ENCODE measurements at places on chromosomes 12 and 14.

- no peaks in the 10 kb centered on the region for H3K36me3 ChIP-seq
- DNase-seq: no peak
- no peak overlapping the region for H3K27ac ChIP-seq
- peaks cover 3% of the 10 kb centered on the region for H3K27me3 ChIP-seq
Measured at GRCh38 chr14:24389226-24389848, 9.5 kb upstream of the NYNRIN start.

- peaks cover 5% of the 10 kb centered on the region for H3K27me3 ChIP-seq
- DNase-seq: no peak
- H3K4me3 ChIP-seq: no peak overlapping the region
- H3K4me1 ChIP-seq: peaks cover 5% of the 10 kb centered on the region
- no peaks in the 10 kb centered on the region for H3K36me3 ChIP-seq
- H3K27ac ChIP-seq: no peak overlapping the region
Measured at GRCh38 chr14:64292197-64292596, 2.0 kb downstream of the ESR2 start.

GRCh38 chr12:107660861-107661415 lies 24.7 kb upstream of the PWP1 start:
- H3K27ac ChIP-seq: no peak overlapping the region
- H3K4me1 ChIP-seq: peaks cover 10% of the 10 kb centered on the region
- H3K36me3 ChIP-seq: no peaks in the 10 kb centered on the region
- no peak overlapping the region for H3K4me3 ChIP-seq
- DNase-seq: no peak

DNA sequence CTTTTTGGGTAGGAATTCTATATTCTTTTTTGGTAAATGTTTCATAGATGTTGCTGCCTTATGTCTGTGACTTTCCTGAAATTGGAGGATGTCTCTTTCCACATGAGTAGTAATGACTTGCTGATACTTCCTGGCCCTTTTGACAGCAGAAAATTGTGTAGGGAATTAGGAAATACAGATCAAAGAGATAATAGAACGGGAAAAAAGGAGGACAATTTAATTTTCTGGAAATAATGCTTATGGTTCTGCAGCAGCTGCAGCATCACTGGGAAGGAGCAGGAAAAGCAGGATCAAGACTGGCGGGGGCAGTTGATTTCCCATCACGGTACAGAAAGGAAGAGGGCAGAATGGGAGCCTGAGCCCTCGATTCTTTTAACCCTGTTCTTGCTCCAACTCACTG lies 68.8 kb upstream of the PZP start:
- no peak for DNase-seq
- H3K4me3 ChIP-seq: no peak overlapping the region
- H3K36me3 ChIP-seq: no peaks in the 10 kb centered on the region
- H3K27me3 ChIP-seq: no peaks in the 10 kb centered on the region
- no peak overlapping the region for H3K27ac ChIP-seq
- peaks cover 2% of the 10 kb centered on the region for H3K4me1 ChIP-seq

GRCh38 chr12:57237932-57238853 lies 8.7 kb downstream of the SHMT2 start:
- peak; percentile 13 for DNase-seq
- peak overlapping the region; percentile 85 for H3K4me3 ChIP-seq
- peak overlapping the region; percentile 64 for H3K27ac ChIP-seq
- H3K27me3 ChIP-seq: peaks cover 39% of the 10 kb centered on the region
- H3K36me3 ChIP-seq: peaks cover 30% of the 10 kb centered on the region

All from endothelial cell (in vitro differentiated cells).